ENCODE measurements at places on chromosomes 7 and 10.
A peak's percentile ranks its signal among the peaks of the same experiment; 100 is the strongest.

GRCh38 chr10:91629715-91630549 lies 2.9 kb downstream of the PPP1R3C start:
- DNase-seq: no peak

- no peak for DNase-seq
Observed at GRCh38 chr7:28889290-28889689, 68.8 kb downstream of the TRIL start.

DNA sequence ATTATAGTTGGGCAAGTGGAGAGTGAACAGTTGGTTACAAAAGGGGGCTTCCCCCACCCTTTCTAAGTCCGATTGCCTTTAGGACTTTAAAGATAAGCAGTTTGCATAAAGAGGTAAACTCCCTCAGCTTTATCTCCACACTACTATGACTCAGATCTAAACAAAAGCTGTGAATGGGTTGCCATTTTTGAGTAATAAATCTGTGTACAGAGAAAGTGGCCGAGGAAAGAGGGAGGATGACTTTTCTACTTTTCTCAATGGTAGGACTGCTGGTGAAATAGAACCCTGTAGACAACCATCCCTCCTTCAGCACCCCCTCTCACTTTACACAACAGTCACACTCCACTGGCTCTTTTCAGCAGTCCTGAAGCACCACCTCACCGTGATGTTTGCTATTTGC lies 71.2 kb downstream of the DNMBP start:
- DNase-seq: no peak

- DNase-seq: no peak
Observed at GRCh38 chr7:84294847-84295455, 100.4 kb upstream of the SEMA3A start.

DNA sequence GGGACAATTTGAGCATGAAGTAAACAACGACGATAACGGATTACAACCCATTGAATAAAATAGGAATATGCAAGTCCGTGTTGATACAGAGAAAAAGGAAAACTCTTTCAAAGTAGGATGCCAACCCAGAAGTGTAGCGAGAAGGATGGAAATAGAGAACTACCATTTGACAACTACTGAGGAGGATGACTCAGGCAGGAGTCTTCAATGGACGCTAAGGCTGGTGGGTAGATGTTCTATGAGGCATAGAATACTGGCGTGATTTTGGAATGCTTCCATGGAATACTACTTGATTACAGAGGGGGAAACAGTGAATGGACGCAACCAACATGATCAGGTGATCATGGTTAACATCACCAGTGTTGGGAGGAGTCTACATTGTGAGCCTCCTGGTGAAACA lies 828 bp upstream of the CFAP70 start:
- no peak for DNase-seq

- no peak for DNase-seq
Observed at GRCh38 chr10:25071227-25071626, 54.8 kb downstream of the THNSL1 start.

DNA sequence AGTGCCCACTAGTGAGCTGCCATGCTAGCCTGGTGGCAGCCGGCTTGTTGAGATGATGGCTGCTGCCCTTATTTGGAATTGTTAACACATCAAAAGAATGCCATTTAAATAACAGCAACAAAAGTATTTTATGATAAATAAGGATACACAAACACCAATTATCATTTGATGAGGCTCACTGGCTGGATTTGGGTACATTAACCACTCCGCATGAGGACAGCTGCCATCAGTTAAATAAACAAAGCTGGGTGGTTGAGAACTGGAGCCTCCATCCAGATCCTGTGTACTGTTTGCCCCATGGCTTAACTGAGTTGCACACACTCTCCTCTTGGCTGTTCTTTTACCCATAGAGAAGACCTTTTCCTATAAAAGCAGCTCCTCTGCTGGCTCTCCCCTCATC lies 103.8 kb downstream of the RGS10 start:
- DNase-seq: no peak

DNA sequence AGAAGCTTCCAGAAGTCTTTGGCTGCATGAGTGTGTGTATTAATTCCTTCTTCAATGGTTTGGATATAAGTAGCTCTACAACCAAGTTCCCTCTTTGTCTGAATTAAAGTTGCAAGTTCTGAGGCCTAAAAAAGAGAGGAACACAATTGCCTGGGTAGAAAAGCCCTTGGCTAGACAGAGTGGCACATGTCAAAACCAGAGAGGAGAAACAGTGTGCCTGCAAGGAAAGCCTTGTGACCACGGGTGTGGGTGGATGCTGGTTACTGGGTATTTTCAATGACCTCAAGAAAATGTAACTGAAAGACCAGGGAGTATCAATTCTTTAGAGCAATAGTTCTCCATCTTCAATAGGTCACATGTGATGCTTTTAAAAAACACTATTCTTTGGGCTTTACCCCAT lies 148.3 kb downstream of the SVIL start:
- no peak for DNase-seq

DNA sequence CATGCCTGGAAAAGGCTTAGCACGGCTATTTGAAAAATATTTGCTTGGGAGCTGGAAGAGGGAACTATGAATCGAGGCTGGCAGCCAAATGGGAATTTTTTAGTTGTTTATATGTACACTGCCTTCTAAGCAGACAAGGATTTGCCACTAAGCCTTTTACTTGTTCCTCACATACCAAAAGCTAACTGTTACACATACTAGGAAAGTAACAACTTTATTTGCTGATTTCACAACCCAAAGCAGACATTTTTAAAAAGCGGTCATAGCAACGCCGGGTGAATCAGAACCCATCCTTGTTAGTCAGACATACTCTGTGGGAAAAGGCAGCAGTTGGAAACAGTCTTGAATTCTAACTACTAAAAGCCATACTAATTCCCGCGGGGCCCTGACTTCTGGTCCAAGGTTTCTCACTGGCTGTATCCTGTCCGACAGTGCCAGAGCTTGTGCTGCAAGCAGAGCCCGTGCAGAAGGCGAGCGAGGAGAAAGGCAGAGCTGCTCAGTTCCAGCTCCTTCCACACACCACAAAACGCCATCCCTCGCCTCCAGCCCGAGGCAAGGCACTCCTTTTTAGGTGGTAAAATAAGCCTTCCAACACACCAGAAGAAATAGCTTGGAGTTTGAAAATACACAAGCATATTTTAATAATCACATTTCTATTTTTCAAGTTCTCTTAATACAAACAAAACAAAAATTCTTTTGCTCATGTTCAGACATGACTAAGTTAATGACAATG lies 89.2 kb downstream of the RNF216 start:
- peak; percentile 34 for DNase-seq

GRCh38 chr7:10707519-10707918 lies 266.2 kb upstream of the PHF14 start:
- DNase-seq: no peak

- DNase-seq: peak; percentile 4
Observed at GRCh38 chr7:137439829-137440825, 96.6 kb upstream of the PTN start.

GRCh38 chr10:62352356-62352970 lies 21.7 kb upstream of the ZNF365 start:
- DNase-seq: no peak

- DNase-seq: no peak
Observed at GRCh38 chr7:102169651-102170392, 116.8 kb upstream of the SH2B2 start.

DNA sequence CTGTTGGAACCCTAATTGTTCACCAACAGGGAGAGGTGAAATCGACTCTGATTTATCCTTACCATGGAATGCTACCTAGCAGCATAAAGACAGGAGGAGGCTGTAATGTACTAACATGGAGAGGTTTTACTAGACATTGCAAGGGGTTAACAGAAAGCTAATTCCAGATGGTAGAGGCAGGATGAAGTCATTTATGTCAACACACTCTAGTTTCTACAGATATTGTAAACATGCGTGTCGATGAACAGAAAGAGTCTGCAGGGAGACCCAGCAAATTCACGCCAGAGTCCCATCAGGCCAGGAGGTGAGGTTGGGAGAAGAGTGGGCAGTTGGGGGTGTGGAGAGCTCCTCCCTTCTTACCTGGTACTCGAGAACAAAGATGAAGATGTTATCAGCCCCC lies 7.0 kb downstream of the NPC1L1 start:
- no peak for DNase-seq

DNA sequence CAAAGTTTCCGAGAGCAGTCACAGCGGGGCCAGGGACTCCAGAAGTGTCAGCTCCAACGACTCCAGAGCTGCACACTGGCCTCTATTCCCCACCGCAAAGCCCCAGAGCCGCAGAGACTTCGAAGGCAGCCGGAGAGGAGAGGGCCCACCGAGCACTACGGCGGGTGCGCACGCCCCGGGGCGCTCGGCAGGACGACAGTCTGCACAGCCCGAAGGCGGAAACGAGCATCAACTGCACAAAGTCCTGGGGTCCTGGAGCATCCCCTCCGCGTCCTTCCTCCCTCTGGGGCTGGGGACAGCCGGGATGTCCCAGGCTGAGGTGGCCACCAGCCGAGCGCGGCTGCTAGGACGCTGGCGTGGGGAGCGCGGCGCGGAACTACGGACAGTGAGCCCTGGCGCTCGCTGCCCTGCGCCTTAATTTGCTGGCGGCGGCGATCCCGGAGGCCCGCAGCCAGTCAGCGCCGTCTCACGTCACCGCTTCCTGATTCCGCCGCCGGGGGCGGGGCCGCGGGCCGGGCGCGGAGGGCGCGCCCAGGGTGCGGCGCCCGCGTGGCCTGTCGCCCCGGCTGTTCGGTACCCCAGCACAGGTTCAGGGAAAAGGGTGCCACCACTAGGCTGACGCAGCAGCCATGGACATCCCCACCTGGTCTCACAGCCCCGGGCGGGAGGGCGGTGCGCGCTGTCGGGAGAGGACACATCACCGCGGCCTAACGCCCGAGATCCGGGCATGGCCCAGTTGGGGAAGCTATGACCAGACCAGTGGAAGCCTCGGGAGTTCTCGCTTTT lies at the start of gene TBX20:
Gene TBX20 (minus strand): TSS at position 391 of the 786 bp plus-strand sequence. CDS start 480 bp downstream, outside the sequence.
- DNase-seq: peak; percentile 76

- no peak for DNase-seq
Observed at GRCh38 chr7:135713836-135714470, 14.0 kb downstream of the SLC13A4 start.

DNA sequence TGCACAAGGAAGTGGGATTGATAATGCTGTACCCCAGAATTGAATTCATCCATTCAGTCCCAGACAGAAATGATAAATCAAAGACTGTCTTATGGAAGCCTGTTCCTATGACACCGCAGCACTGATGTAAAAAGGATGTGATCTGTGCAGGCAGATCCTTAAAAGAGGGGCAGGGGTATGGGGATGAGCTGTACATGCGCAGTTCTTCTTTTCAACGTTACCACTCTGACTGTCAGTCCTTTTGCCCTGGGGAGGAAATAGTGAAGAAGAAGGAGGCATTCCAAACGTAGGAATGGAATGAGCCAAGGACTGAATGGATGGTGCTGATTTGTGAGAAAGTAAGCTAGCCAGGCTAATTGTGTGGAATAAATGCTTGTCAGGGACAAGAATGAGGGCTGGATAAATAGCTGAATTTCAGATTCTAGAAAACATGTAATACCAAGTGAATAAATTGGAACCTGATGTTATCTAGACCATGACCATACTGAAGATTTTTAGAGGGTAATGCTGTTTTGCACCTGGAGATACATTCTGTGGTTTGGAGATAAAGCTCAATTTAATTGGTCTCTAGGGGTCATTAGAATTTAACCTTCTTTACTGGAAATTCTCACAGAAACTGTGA lies 509.3 kb downstream of the SORCS3 start:
- no peak for DNase-seq

GRCh38 chr7:21504021-21504420 lies 38.8 kb upstream of the DNAH11 start:
- no peak for DNase-seq

GRCh38 chr7:23293500-23294073 lies 5.6 kb upstream of the MALSU1 start:
- DNase-seq: no peak

DNA sequence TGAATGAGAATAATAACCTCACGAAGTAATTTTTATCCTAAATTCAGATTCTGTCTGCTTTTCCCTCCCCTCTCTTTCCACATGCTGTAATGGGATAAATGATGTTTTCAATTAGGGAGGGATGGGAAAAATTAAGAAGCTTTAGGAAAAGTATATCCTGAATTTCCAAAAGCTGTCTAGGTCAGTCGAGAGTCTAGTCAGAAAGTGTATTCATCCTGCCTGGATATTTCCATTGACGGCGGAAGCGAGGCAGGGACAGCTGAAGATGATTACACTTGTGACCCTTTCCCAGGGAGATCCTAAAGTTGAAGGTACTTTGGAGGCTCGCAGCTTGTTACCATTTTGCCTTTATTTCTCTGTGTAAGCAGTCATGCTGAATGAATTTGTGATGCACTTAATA lies 204.1 kb downstream of the ZNF365 start:
- no peak for DNase-seq

DNA sequence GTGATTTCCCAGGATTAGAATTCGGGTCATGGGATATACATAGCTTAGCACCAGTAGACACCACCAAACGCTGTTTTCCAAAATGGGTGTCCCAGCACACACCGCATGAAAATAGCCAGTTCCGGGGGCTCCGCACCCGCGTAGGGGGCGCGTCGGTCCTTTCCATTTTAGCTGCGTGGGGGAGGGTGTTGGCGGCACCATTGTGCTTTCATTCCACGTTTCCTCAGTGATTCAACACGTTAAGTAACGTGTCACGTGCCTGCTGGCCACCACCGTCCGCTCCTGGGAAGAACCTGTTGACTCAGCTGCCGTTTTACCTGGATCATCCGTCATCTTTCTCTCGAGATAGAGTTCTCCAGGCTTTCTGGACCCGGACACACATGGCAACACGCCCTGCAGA lies 25.6 kb upstream of the ADGRA1 start:
- no peak for DNase-seq

GRCh38 chr7:157603716-157604115 lies 266.9 kb downstream of the DNAJB6 start:
- DNase-seq: no peak

Measured in nephron progenitor cell (in vitro differentiated cells).